ENCODE measurements at places on chromosomes 4 and X.

DNA sequence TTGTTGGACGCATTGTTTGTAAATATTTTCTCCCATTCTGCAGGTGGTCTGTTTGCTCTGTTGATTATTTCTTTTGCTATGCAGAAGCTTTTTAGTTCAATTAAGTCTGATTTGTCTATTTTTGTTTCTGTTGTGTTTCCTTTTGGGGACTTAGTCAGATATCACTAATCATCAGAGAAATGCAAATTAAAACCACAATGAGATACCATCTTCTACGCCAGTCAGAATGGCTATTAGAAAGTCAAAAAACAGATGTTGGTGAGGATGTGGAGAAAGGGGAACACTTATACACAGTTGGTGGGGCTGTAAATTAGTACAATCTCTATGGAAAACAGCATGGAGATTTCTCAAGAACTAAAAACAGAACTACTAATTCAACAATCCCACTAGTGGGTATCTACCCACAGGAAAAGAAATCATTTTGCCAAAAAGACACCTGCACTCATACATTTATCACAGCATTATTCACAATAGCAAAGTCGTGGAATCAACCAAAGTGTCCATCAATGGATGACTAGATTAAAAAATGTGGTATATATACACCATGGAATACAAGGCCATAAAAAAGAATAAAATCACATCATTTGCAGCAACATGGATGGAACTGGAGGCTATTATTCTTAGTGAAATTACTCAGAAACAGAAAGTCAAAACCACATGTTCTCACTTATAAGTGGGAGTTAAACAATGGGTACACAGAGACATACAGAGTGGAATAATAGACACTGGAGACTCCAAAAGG lies 8.1 kb downstream of the COQ2 start:
- no peak for DNase-seq

DNA sequence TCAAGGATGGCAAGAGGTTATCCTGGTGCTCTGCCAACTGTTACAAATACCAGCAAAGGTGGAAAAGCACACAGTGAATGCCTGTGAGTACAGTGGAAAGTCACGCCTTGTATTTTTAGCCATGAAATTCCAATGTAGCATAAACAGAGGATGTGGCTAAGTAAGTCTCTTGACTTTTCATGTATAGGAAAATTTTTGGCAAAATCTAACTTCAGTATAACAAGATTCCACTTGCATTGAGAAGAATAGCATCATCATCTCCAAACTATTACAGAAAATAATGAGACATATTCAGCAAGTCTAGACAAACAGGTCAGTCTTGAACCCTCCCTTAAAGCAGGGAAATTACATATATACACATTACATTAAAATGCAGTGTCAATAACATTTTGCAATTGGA lies 7.9 kb downstream of the SLC10A6 start:
- no peak for DNase-seq

DNA sequence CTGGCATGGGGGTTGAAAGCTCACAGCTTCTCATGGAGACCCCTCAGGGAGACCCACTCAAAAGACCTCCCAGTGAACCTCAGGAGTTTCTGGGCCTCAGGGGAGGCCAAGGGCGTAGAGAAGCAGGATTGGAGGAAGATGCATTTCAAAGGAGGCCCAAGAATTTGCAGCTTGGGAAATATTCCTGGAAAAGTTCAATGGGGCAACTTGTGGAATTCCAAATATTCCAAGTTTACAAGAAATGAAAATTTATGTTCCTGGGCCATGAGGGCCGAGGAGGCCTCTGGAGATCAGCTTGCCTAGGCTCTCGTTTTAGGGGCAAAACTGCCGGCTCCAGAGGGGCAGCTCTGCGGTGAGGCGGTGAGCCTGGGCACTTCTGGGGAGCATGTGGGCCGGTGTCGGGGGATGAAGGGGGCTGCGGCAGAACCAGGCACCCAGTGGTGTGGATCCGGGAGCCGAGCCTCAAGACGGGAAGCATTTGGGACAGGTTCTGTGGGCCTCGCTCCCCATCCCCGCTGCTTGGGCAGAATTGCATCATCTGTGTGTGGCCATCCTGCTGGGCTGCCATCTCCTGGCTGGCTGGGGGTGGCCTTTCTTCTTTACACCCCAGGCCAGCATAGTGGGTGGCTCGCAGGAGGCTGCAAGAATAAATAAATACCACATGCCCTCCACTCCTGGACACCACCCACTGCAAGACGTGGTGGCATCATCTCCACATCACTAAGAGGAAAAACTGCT lies 54.6 kb upstream of the GPR78 start:
- no peak for DNase-seq

GRCh38 chr4:82989575-82990429 lies 20.8 kb downstream of the LIN54 start:
- DNase-seq = no peak

DNA sequence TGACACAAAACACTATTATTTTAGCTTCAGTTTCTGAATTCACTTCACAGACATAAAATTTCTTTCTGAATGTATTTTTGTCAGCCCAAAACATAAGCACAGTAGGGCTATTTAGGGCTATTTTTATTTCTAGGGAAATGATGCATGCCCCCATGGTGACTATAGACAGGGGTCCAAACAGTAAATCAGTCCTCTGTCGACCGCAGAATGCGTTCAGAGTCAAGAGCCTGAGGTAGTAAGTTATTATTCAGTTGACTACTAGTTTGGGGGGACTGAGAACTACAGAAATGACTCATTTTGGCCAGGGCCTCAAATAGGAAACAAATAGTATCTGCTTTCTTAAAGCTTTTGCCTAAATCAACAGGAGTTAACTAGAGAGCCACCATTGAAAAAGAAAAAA lies 414.4 kb downstream of the AFF2 start:
- no peak for DNase-seq

DNA sequence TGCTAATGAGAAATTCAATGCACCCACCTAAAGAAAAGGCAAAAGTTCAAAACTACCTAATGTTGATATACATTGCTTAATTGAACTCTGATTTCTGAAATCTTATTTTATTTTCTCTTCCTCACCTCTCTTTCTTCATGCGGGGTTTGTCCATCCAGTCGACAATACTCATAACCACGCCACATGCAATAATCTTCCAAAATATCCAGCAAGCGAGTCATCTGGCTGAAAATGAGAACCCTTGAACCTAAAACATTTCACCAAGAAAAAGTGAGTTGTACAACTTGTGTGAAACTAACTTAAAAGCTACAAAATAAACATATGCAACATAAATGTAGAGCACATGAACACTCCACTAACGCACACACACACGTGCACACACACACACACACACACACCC lies 26.7 kb downstream of the SMARCA1 start:
- no peak for DNase-seq

- no peak for DNase-seq
Measured at GRCh38 chrX:144494074-144494473, 610.2 kb downstream of the UBE2NL start.

DNA sequence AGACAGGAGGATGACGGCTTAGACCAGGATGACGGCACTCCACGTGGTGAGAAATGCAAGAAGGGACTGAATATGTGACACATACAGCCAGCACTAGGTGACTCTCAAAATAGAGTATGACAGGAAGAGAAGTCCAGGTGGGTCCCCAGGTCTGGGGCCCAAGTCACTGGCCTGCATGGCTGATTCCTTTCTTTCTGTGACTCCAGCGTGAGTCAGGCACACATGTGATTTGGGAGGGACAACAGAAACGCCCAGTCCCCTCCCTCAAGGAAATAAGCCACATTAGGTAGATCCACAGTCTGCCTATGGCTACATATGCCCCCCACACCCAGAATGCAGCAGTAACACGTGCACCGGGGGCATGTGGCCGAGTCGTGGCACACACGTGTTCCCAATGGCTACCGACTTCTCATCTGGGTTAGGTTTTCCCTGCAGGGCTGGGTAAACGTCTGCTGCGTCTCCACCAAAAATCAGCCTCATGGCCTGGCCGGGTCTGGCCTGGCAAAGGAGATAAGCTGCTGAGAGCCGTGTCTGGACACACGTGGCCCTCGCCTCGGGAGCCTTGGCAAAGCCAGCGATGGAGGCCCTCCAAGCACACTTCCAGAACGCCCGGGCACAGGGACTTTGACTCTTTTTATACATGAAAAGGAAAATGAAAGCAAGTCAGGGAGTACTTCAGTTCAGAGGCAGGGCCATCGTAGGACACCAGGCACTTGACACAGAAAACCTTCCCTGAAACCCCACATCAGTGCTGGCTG lies 19.3 kb downstream of the SEL1L3 start:
- DNase-seq = no peak

GRCh38 chr4:8508266-8508665 lies 67.7 kb downstream of the TRMT44 start:
- DNase-seq = no peak

DNA sequence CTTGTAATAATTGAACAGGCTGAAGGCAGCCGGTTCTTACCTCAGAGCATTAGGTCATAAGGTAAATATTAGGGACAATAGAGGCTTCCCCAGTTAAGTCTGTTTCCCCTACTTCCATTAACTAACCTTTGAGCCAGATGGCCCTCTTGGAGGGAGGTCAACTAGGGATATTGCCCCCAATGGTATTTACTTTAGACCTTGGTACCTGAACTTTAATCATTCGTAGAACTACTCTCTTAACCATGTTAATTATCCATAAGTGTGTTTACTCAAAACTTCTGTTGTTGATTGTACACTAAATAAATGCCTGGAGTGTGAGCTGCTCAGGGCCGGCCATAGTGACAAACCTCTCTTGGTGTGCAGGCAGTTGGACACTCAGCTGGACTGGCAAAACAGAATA lies 1843.5 kb upstream of the AGA start:
- DNase-seq = no peak

DNA sequence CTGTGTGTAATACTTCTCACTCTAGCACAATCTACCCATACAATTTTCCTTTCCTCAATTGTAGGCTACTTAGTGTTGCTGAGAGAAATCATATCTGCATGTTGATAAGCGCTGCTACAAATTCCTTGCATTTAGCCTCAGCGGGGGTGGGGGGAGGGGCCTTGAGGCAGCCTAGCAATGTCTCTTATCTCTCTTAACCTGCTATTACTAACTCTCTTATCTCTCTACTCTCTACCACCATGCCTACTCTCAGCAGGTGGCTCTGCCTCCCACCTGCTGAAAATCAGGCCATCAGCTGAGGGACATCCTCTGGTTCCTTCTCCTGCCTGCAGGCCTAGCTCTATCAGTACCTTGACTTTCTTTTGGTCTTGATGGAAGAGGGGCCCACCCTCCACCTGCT lies 98.9 kb downstream of the GPR82 start:
- no peak for DNase-seq

DNA sequence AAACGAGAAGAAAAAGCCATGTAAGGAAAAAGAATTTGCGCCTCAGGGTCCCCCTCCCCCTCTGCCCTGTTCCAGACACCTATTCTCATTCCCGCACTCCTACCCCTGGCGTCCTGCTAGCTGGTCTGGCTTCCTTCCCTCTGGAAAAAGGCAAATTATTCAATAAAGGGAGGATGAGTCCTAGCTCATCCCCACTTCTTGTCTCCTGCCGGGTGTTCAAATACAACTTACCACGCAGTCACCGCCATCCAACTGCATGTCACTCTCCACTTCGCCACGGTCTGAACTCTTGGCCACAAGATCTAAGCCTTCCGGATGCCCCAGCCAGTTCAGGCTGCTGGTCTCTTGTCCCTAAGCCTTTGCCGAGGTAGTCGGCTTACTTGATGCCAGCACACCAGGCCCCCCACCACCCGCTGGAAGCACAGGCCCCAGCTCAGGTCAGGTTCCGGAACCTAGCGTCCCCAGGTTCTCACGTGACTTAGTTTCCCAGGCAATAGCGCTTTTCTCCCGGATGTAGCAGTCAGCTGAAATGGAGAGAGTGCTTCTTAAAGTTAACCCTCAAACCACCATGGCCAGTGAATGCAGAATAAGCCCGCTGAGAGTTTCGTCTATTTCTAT lies 209.6 kb upstream of the SPIN4 start:
- peak; percentile 32 for DNase-seq

DNA sequence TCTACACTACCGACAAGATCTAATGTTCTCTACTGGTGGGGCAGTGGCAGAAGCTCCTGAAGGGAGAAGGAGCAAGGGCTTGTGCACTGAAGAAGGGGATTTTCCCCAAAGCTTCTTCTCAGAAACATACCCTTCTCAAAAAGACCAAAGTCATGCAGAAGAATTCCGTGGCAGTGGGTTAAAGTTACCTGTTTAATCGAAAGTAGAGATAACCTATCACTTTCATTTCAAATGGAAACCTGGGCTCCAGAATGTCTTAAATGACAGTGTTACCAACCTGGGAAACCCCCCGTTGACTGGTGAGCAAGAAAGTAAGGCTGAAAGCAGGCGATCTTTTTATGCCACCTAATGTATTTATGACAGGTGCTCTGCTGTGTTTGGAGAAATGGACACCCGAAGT lies 92.5 kb upstream of the TEX13D start:
- DNase-seq = no peak

DNA sequence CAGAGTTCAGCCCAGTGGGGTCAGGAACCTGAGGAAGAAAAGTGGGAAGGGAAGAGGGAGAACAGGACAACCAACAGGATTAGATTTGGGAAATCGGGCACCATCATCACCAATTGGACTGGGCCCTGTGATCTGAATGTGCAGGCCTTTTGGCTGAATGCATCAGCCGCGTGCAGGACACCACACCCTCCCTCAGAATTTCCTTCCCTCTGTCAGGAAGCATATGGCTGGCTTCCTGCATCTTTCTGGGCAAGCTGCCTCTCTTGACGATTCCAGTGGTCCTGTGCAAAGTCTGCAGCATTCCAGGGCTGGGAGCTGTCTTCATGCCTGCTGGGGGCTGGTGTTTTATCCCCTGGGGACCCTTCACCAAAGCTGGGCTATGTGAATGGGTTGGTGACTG lies 16.4 kb downstream of the MAGEA4 start:
- no peak for DNase-seq

DNA sequence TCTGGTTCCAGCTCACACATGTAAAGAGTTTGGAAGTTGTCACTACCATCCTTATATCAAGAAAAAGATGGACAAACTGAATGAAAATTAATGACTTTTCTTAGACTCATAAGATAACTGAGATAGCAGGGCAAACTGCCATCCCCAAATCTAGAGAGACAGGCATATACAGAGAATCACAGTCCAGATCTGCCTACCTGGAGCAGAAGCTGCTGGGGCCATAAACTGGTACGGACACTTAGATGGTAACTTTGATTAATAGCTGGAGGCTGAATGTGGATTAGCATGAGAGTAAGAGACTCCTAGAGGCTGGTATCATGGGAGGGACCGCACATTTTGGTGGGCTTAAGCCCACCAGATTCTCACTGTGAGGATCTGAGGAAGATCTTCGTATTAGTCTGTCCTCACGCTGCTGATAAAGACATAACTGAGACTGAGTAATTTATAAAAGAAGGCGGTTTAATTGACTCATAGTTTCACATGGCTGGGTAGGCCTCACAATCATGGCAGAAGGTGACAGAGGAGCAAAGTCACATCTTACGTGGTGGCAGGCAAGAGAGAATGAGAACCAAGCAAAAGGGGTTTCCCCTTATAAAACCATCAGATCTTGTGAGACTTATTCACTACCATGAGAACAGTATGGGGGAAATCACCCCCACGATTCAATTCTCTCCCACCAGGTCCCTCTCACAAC lies 10.8 kb upstream of the POLA1 start:
- DNase-seq = no peak

DNA sequence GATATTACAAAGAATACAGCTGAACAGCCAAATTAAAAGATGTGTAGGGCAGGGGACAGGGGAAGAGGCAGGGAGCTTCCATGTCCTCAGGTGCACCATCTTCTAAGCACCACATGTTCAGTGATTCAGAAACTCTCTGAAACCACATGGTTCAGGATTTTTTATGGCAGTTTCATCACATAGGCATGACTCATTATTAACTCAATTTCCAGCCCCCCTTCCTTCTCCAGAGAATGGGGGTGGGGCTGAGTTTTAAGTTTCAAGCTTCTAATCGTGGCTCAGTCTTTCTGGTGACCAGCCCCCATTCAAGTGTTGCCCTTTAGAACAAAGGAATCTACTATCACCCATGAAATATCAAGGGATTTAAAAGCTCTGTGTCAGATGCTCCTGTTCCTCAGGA lies 317.8 kb upstream of the GALNT7 start:
- peak; percentile 20 for DNase-seq
